Stimulated activated CD8-positive, alpha-beta memory T cell treated with anti-CD3 and anti-CD28 coated beads, Interleukin-7, amount 100 ng/mL, for 1 hour (primary cell): ENCODE measurements at places on chromosomes 5 and 9.

- no peak for DNase-seq
Observed at GRCh38 chr5:14165375-14166106, 22.4 kb downstream of the TRIO start.

- DNase-seq, result no peak
Observed at GRCh38 chr5:140007311-140007710, 35.8 kb downstream of the NRG2 start.

DNA sequence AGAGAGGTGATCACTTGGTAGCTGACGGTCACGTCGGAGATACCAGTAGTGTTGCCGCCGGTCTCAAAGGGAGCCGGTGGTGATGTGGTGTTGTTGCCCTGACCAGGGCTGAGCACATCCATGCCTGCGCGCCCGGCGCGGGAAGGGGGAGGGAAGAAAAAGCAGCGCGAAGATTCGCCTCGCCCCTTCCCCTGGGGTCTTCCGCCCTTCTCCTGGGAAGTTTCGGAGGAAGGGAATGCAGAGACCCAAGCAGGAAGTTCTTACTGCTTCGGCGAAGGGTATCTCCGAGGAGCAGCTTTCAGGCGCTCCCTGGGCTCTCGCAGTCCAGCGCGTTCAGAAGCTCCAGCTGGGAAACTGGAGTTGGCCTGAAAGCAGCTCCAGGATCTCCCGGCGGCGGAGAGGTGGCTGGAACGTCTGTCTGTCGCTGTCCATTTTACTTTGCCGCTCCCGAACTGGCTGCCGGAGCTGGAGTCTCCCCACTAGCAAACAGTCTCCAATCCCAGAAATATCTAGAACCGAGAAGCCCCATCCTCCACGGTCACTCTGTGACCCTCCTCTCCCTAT is 565 bp downstream of the HTR1A start:
- DNase-seq, result no peak

DNA sequence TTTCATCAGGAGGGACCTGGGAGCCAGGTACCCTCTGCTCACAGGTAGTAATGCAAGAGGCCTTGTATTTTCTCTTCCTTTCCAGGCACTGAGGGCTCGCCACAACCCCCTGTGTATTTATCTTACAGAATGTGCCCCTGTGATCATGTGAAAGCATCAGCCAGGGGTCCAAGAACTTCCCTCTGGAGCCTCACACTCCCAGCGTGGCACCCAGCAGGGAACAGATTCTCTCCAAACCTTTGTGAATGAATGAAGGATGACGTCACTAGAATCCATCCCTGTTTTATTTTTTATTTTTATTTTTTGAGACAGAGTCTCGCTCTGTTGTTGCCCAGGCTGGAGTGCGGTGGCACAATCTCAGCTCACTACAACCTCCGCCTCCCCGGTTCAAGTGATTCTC is 107.3 kb upstream of the IER5L start:
- DNase-seq, result no peak

DNA sequence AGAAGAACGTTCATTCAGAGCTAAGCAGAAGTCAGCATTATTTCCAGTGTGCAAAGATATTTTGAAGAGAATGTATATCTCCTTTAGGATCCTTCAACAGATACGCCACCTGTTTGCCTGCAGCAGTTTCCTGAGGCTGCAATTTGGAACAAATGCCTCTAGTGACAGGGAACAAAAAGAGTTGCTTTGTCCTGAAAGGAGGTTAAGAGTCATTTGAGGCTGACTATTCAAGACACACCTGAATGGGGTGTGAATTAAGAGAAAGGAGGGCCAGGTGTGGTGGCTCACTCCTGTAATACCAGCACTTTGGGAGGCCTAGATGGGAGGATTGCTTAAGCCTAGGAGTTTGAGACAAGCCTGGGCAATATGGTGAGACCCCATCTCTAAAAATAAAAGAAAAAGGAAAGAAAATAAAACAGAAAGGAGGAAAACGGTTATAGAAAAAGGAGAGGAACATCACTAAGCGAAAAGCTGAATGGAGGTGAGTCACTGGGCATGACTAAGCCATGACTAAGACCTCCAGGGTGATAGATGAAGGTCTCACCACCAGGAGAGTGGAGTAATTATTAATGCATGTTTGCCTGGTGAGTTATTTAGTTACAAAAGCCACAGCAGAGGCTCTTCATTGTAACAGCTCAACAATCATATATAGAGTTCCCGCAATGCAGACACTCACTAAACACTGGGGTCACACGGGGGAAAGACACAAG is 255.2 kb upstream of the TNC start:
- no peak for DNase-seq

- DNase-seq, result no peak
Observed at GRCh38 chr9:78519786-78520185, 222.9 kb downstream of the PSAT1 start.

DNA sequence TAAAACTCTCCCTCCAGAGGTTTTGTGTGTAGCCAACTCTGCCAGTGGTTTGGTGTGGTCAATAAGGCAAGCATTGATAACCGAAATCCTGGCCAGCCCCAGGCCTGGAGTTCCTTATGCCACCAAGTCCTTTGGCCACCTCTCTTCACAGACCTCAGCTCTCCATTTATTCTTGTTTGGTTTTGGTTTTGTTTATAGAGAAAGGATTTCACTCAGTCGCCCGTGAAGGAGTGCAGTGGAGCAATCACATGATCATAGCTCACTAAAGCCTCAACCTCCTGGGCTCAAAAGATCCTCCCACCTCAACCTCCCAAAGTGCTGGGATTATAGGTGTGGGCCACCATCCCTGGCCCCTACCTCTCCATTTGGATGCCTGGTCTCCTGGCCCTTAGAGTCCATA is 55.4 kb upstream of the PPARGC1B start:
- no peak for DNase-seq
